A549 treated with AZD2906 at 1 μM for 4 hours (cell line): ENCODE measurements at places on chromosomes 13 and 19. TPM values are rescaled to one million over a fixed set of nuclear protein-coding genes. Genes with fewer than 3 reads are reported as not detected.

The DNAAF3 gene
- 4.6 to 5.9 TPM (median 5.4 TPM) in 5 replicates for total RNA-seq

The IZUMO4 gene
- 0.41 to 0.98 TPM (median 0.79 TPM) in 5 replicates for total RNA-seq

The ZNF382 gene
- 0.01 to 0.10 TPM (median 0.02 TPM) in 3 of 5 replicates, not detected in the others for total RNA-seq

The DKKL1 gene
- 0.23 to 0.88 TPM (median 0.64 TPM) in 5 replicates for total RNA-seq

The APOC4 gene
- not detected in 5 replicates for total RNA-seq

The SLC25A23 gene
- 16.8 to 19.2 TPM (median 17.5 TPM) in 5 replicates for total RNA-seq

The CCDC159 gene
- total RNA-seq = 3.5 to 5.8 TPM (median 4.8 TPM) in 5 replicates

The MBD3L3 gene
- not detected in 5 replicates for total RNA-seq

The PRX gene
- total RNA-seq = 1.1 to 1.8 TPM (median 1.3 TPM) in 5 replicates

The ZNRF4 gene
- total RNA-seq = not detected in 5 replicates

The PSG2 gene
- total RNA-seq = 0.07 TPM in 1 of 5 replicates, not detected in the others

The ICAM5 gene
- total RNA-seq = 0.58 to 1.0 TPM (median 0.84 TPM) in 5 replicates

The TEX26 gene
- total RNA-seq = not detected in 5 replicates
